ENCODE measurements at places on chromosomes 16 and 17. TPM values are rescaled to one million over a fixed set of nuclear protein-coding genes. Genes with fewer than 3 reads are reported as not detected.

NXPH3 gene
- total RNA-seq: not detected

NPIPB8 gene
- total RNA-seq: 0.70 TPM

HMOX2 gene
- 68.4 TPM for total RNA-seq

PYY gene
- total RNA-seq: 0.36 TPM

CD300E gene
- total RNA-seq: not detected

PIPOX gene
- 2.1 TPM for total RNA-seq
